Neural progenitor cell (in vitro differentiated cells): ENCODE measurements at places on chromosomes 7 and 10.

GRCh38 chr7:22597844-22598243 is 97.9 kb upstream of the STEAP1B start:
- no peak for DNase-seq

DNA sequence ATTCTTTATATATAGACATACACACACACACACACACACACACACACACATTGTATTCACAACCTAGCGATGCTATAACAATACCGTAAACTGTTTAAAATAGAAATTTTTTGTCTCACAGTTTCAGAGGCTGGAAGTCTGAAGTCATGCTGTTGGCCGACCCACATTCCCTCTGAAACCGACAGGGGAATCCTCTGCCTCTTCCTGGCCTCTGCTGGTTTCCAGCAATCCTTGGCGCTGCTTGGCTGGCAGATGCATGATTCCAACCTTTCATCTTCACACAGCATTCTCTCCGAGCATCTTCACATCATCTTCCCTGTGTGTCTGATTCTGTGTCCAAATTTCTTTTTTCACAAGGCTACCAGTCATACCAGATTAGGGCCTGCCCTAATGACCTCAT is 94.8 kb downstream of the CCDC71L start:
- no peak for DNase-seq

GRCh38 chr10:98446151-98446660 is 529 bp downstream of the HPS1 start:
- DNase-seq, result peak; percentile 62

DNA sequence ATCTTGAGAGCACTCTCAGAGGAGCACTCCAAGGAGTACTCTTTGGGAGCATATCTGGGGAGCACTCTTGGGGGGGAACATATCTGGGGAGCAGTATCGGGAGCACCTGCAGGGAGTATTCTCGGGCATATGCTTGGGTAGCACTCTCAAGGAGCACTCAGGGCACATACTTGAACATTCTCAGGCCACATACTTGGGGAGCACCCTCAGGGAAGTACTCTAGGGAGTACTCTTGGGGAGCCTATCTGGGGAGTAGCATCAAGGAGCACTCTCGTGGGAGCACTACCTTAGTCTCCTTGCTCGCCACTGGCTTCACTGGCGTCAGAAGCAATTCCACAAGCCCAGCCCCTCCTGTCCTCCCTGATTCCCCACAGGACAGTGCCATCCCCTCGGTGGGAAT is 31.5 kb upstream of the TNRC18 start:
- no peak for DNase-seq

GRCh38 chr7:152411389-152411788 is 24.4 kb downstream of the KMT2C start:
- peak; percentile 66 for DNase-seq

GRCh38 chr10:8221451-8221850 is 167.0 kb downstream of the GATA3 start:
- no peak for DNase-seq

GRCh38 chr7:29045258-29046086 is 87.3 kb upstream of the TRIL start:
- no peak for DNase-seq

DNA sequence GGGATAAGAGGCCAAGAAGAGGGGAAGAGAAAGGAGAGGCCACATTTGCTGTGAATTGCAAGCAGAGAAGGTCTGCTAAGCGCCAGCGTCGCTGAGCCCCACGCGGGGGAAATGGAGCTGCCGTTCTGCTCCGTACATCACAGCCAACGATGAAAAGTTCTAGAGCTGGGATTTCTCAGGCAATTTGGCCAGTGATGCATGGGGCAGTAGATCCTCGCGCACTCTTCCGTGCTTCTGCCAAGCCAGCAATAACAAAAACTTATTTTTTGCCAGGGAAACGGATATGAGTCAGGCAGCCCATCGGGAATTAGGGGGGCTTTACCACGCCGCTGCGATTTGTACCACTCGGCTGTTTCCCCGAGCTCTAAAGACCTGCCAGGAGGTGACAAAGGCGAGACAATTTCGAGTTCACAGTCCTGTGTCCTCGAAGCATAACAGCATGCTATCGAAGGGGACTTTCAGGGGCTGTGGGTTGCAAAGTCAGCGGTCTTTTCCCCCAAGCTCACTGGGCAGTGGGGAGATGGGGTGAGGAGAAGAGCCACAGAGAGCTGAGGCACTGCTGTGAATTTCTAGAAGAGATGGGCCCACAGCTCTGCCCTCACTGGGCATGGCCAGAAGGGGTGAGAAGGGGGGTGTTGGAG is 30.0 kb upstream of the SLF2 start:
- DNase-seq, result no peak

- DNase-seq, result no peak
These were observed 9.6 kb upstream of the JAZF1 start for GRCh38 chr7:28190077-28190710.

- no peak for DNase-seq
These were observed 317.4 kb upstream of the ZNF32 start for GRCh38 chr10:43965918-43966570.

DNA sequence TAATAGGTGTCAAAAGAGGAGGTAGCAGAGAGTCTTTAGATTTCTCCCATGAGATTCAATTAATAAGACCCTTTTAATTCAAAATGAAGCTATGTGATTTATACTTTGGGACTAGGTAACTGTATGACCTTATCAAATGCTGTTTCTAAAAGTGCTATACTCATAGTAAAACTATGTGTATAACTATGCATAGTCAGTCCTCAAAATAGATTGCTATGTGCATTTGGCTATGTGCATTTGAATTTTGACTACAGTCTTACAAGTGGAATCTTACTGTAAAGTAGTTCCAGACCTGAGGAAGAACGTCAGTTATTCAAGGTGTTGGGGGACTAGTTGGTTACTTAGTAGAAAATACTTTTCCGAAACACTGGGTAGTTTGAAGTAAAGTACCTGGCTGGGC is 36.9 kb downstream of the ADD3 start:
- no peak for DNase-seq

DNA sequence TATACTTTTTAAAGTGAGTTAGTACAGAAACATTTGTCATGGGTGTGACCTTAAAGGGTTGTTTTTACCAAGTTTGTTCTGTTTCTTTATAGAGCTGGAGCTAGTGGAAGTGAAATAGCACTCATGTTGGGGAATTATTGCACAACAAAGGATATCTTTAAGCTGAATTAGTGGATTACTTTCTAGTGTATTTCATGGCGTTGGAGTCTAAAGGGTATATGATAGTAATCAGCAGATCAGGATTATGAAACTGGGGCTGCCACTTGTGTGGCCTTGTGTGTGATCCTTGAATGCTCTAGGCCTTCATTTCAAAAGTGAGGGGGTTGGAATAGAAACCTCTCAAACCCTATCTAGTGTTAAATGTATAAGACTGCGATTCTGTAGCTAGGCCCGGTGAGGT is 123.6 kb downstream of the LYZL1 start:
- DNase-seq, result no peak

- DNase-seq, result no peak
These were observed 1272.8 kb downstream of the TYW1 start for GRCh38 chr7:68269405-68269804.

DNA sequence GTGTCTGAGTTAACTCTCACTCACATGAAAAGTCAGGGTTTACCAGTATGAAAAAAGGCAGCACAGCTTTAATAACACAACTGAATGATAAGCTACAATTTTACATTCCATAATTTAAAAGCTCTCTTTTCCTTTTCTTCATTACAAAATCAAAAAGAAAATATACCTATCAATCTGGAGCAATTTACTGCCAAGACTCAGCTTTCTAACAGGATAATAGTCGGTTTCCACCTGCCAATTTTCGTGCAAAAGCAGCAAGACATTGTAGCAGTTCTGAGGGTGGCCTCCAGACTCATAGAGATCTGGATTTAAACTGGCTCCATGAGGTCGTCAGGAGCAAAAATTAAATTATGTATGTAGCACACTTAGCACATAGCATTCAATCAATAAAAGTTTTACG is 191.0 kb downstream of the GLI3 start:
- DNase-seq, result no peak

GRCh38 chr7:47693216-47693615 is 111.3 kb upstream of the TNS3 start:
- no peak for DNase-seq

GRCh38 chr10:89085153-89085552 is 94.6 kb downstream of the FAS start:
- DNase-seq, result no peak

GRCh38 chr7:41942468-41943093 is 239.7 kb upstream of the INHBA start:
- DNase-seq, result peak; percentile 16

- no peak for DNase-seq
These were observed 24.9 kb downstream of the PAXIP1 start for GRCh38 chr7:154978017-154978416.

GRCh38 chr7:137882261-137882668 is 35.5 kb upstream of the DGKI start:
- no peak for DNase-seq

- DNase-seq, result no peak
These were observed 63.7 kb downstream of the PRKG1 start for GRCh38 chr10:51137756-51138529.

GRCh38 chr7:50448823-50449222 is 1.3 kb downstream of the FIGNL1 start:
- DNase-seq, result no peak

DNA sequence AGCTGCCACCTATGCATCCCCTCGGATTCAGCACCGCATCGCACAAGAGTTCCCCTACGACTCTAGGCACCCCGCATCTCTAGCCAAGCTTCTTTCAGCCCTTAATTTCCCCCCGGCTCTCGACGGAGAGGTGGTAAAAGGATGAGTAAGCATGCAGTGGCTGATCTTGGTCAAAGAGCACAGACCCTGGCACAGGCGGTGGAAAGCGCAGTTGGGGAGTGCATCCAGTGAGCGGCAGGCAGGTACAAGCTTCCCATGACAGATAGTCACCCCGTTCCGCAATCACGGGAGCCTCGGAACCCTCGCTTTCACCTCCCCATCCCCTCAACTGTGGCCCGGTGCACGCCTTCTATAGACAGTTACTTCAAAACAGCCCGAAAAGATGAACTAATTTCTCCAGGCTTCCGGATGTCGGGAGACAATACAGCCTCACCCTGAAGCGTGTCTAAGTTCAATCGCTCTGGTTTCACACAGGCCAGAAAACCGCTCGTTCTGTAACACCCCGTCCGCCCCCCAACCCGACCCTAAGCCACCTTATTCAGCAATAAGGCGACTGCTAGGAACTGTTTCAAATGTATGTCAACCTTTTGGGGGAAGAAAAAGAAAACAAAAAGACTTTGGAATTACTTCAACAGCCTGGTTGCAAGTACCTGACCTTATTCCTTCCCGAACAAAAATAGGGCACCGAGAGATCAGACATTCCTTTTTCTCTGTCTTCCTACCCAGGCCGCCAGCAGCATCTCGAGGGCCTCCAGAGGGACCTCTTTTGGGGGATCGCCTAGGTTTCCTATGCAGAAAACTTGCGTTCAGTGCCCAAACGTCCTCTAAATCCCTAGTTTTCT is 1.4 kb downstream of the RHEB start:
- DNase-seq, result peak; percentile 49

- no peak for DNase-seq
These were observed 59.6 kb upstream of the LYZL1 start for GRCh38 chr10:29229258-29229705.

GRCh38 chr10:97511711-97512440 is 13.2 kb downstream of the UBTD1 start:
- DNase-seq, result no peak

GRCh38 chr10:16986082-16986405 is 143.6 kb downstream of the CUBN start:
- DNase-seq, result no peak

- no peak for DNase-seq
These were observed 176.2 kb upstream of the ZMIZ1 start for GRCh38 chr10:78892338-78893176.

DNA sequence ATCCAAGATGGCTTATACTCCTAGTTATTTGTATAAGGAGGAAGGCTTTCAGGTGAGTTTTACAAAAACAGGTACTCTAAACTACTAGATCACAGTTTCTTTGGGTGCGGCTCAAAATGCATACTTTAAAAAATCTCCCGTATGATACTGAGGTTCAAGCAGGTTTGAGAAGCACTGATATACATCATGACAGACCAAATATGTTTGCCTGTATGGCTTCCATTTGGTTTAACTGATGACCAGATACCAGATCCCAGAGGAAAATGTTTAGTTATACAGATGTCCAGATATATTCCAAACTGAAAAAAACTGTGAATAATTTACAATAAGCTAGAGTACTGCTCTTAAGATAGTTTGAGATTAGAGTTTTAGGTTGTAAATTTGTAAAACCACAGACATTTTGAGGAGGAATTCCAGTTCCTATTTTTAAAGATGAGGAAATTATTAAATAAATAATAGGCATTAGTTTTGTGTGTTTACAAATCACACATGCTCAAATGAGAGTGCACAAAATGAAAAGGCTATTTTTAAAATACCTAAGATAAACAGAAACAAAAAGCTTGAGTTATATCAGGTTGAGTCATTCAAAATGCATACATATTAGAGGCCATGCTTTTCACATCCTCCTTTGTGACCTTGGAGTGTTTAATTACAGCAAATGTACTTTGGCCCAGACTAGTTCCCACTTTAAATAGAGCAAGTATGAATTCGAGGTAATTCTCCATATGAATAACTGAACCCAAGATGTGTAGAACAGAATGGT is 60.5 kb downstream of the SEMA3C start:
- no peak for DNase-seq

DNA sequence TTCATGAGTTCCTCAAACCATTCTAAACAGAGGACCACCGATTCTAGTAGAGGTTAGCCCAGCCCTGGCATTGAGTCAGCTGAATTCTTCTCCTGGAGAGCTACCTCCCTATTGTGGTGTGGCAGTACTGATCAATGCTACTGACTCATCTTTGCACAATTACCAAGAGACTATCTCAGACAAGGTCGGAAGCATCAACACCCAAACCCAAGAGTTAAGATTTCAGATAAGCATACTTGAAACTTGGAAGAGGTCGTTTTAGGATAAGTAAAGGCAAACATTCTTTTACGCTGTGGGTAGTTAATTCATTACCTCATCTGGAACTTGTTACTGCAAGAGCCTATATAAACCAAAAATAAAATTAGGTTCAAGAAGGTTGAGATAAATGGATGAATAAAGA is 154.6 kb upstream of the NRBF2 start:
- DNase-seq, result no peak

DNA sequence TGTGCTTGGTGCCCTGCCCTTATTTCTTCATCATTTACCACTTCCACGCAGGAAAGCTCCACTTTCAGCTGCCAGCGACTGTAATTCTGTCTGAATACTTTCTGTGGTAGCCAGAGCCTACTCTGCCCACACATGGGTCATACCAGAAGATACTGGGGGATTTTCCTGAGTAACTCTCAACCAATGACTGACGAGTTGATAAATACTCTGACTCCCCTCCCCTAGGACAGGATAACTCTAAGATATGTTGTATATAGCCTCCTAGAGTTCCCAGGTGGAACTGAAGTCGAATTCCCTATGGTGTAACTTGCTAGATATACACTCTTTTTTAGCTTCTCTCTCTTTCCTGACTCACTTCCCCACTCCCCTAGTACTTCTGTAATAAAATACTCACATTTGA is 29.8 kb downstream of the SEM1 start:
- no peak for DNase-seq
